ENCODE measurements at places on chromosomes 3 and 15.
A peak's percentile ranks its signal among the peaks of the same experiment; 100 is the strongest.

- DNase-seq: no peak
These were observed 58.9 kb downstream of the GTF2E1 start for GRCh38 chr3:120801484-120801883.

DNA sequence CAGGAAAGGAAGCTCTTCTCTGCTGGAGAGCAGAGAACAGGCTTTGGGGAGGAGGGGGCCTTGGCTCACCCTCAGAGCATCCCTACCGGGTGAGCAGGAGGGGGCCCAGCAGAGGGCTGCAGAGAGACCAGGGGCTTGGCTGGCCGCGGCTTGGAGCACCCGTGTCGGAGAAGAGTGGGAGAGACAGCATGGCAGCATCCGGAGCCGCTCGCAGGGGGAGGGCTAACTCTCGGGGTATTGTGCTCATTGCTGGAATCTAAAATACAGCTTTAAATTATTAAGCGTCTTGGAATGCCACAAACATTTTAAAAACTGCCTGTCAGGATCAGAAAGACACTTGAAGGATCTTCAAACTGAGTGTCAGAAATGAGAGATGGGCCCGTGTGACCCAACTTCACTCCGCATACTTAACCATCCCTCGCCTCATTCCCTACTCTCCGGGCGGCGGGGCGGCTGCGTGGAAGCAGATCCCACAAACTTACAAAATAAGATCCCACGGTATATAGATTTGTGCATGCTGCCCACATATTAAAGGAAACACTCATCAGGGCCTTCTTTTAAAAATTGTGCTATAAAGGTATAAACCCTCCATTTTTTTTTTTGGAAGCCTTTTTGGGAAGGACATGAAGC lies 53.9 kb downstream of the EIF4E3 start:
- no peak for DNase-seq

- no peak for DNase-seq
These were observed 215.3 kb downstream of the CPNE4 start for GRCh38 chr3:131819381-131820055.

DNA sequence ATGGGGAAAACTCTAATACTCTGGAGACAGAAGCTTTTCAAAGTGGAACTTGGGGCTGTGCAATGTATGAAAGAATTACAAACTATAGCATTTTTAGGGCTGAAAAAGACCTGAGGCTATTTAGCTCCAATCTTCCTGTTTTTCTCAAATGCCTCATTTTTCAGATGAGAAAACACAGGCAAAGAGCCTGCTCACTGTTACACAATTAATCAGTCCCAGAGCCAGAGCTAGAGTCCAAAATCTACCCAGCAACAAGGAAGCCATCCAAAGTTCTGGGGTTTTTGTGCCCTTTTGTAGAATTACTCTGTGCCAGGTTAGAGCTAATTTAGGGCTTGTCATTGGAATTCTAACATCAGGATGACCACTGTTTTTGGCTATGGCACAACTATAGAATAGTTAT lies 45.5 kb downstream of the GPR149 start:
- DNase-seq: no peak

GRCh38 chr3:45688194-45688881 lies 858 bp upstream of the SACM1L start:
- peak; percentile 39 for DNase-seq

GRCh38 chr15:41839781-41840491 lies 1.3 kb downstream of the PLA2G4B start:
- no peak for DNase-seq

GRCh38 chr3:43765521-43765971 lies 74.8 kb downstream of the ABHD5 start:
- no peak for DNase-seq

DNA sequence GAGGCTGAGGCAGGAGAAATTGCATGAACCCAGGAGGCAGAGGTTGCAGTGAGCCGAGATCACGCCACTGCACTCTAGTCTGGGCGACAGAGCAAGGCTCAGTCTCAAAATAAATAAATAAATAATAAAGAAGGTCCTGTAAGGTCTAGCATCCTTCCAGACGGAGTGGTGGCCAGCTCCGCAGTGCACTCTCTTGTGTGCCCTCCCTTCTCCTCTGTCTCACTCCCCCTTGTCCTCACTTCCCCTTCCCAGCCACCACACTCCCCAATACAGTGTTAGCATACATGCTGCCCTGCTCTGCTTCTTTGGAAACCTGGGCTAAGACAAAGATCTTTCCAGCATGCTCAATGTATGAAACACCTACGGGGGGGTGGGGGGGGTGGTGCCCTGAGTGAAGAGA lies 3.4 kb upstream of the CLN6 start:
- DNase-seq: no peak

DNA sequence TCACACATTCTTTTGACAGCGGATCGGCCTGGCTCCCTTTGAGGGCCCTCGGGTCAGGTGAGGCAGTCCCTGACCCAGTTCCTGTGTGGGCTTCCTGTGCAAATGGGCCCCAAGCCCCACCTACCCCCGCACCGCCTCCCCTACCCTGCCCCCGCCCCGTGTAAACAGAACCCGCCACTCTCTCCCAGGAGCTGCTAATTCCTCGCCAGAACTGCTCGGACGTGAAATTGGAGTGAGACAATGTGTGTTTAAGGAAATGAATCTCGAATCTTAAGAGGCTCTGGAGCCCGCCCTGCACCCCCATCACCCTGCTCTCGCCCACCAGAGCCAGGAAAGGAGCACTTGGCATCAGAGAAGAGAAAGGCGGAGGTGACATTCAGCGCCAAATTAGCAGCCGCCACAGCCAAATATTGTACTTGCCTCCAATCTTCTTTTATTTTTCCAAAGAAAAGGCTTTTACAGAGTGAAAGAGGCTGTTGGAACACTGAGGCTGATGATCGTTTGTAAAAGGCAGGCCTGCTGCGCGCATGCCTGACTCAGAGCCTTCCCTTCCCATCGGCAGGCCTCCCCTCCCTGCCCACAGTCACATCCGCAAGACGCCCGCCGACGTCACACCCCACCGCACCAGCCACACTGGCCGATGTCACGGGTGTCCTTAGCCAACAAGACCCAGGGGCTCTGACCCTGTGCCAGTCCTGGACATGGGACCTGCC lies 53.1 kb downstream of the CACNA2D2 start:
- no peak for DNase-seq

- DNase-seq: no peak
These were observed 2.0 kb upstream of the MELTF start for GRCh38 chr3:197031315-197032285.

- no peak for DNase-seq
These were observed 44.0 kb downstream of the TPRA1 start for GRCh38 chr3:127546554-127546953.

DNA sequence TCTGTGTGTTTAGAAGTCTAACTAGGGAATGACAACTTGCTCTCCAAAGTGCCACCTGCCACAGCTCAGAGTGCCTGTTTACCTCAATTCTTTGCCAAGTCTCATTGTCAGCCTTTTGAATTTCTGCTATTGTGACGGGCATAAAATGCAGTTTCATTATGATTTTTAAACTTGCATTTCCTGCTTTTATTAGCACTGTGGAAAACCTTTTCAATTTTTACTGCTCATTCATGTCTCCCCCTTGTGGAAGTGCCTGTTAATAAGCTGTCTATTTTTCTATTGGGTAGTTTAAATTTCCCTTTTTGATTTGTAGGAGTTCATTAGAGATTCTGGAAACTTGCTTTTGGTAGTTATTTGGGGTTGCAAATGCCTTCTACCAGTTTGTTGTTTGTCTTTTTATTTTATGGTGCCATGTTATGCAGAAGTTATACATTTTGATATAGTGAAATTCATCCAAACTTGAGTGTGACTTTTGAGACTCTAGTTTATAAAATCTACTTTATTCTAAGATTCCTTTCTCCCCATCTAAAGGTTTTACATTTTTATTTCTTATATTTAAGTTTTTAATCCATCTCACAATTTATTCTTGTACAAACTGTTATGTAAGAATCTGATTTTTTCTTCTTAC lies 53.9 kb upstream of the FRMD4B start:
- DNase-seq: no peak

DNA sequence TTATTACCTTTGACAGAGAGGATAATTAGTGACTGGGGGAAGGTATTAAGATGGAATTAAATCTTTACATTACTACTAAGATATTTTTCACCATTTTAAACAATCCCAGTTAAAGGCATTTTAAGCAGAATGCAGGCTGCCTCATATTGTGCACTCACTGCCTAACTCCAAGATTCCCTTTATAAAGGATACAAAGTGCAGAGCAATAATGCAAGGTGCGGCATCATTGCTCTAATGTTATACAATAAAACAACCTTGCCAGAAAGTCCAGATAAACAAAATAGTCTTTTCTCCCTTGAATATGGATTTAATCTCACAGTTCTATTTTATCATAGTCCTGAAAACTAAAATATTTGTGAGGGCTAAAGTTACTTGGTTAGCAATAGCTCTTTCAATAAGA lies 1031.6 kb upstream of the SEMA6D start:
- DNase-seq: no peak

DNA sequence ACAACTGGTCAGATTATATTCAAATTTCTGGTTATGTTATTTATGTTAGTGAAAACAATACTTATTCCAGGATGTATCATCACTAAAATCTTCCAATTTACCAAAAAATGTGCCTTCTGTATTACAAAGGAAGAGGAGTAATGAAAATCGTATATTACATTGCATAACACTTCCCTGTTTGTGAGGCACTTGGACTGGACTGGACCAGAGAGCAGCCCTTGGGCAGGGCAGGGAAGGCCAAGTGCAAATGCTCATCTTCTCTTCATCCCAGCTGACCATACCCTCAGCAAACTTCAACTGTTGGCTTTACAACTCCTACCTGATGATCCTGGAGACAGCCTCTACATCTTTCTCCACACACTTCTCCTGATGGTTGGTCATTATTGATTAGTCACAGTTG lies 285.7 kb upstream of the MME start:
- no peak for DNase-seq

- DNase-seq: no peak
These were observed 243.2 kb upstream of the SUCLG2 start for GRCh38 chr3:67897351-67898336.

- peak; percentile 89 for DNase-seq
These were observed 215.6 kb upstream of the RBMS3 start for GRCh38 chr3:29065211-29065785.

- no peak for DNase-seq
These were observed 32.2 kb downstream of the GPR176 start for GRCh38 chr15:39887832-39888231.

GRCh38 chr3:172449466-172450149 lies 1.4 kb upstream of the GHSR start:
- DNase-seq: no peak

DNA sequence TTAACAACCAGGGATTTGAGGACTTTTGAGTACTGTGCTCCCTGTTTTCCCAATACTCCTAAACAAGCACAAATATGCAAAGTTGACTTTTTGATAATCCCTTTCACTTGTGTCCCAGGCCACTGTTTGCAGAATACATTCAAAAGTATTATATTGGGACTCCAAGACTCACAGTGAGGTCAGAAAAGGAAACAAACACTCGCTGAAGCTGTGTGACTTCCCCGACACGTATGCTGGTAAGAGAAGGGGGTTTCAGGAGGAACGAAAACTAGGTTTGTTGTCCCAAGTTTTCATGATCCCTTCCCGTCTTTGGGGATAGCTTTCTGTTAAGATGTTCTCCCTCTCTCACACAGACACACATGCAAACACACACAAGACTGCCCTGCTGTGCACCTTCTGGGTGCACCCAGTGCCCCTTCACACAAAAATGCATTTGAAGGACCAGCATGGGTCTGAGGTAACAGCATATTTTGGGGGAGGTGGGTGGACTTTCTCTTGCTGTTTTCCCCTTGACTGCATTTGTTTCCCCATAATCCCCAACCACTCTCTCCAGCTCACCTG lies 225.2 kb upstream of the PRICKLE2 start:
- DNase-seq: no peak

- DNase-seq: no peak
These were observed 23.4 kb upstream of the PLOD2 start for GRCh38 chr3:146184241-146185015.

- no peak for DNase-seq
These were observed 244.2 kb upstream of the EPHA3 start for GRCh38 chr3:88863196-88863595.

DNA sequence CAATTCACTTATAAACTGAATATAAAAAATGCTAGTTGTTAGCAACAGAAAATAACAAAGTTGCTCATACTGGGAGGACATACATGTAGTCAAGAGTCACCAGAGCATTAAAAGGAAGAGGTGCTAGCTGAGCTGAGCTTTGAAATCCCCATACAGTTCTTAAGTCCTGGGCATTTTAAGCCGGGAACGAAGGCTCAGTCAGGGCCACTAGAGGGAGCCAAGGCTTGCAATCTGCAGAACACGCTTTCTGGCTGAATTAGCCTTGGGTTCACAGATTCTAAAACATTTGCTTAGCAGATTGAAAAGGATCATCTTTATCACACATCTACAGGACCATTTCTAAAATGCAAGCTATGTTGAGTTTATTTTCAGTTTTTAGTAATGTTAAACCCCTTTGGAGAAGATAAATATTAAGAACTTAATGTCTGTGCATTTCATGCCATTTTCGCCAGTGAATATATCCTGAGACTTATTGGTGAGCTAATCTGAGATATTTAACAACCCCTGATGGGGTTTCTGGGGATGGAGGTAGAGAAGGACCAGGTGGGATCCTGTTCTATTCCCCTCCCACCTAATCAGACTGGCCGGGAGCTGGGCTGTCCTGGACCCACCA lies 26.3 kb upstream of the MNS1 start:
- DNase-seq: peak; percentile 3

DNA sequence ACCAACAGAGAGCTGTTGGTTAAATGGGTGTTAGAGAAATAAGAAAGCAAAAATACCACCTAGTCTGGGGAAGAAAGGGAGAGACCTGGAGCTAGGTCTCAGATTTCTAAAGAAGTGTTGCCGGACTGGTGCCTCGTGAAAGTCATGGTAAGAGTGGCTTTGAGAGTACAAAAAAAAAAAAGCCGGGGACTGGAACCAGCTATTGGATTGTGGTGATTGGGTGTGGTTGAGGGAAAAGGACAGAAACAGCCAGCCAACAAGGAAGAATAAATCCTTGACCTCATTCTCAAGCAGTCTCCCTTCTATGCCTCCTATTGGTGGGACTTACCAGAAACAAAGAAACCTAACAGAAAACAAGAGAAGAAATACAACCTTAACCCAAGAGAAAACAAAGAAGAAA lies 346.4 kb upstream of the KCNMB2 start:
- no peak for DNase-seq

DNA sequence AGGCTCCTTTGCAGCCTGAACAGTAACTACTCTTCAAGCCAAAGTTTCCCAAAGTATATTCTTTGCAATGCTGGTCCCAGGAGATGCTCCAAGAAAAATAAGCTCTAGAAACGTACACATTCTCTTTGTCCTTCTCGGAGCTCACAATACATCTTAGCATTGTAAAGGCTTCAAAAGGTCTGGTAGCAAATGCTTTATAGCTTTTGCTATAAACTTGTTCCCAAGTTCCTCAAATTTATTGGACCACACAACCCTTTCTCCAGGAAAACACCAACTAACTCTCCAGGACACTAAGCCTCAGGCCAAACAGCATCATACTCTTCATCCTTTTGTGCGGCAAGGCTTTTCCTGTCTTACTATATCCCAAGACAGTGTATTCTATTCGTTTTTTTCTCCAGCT lies 455.6 kb upstream of the PROK2 start:
- no peak for DNase-seq

GRCh38 chr3:23565041-23565775 lies 240.5 kb upstream of the UBE2E1 start:
- no peak for DNase-seq
